ENCODE measurements at places on chromosomes 11 and 22. TPM values are rescaled to one million over a fixed set of nuclear protein-coding genes. Genes with fewer than 3 reads are reported as not detected.
A peak's percentile ranks its signal among the peaks of the same experiment; 100 is the strongest.

DNA sequence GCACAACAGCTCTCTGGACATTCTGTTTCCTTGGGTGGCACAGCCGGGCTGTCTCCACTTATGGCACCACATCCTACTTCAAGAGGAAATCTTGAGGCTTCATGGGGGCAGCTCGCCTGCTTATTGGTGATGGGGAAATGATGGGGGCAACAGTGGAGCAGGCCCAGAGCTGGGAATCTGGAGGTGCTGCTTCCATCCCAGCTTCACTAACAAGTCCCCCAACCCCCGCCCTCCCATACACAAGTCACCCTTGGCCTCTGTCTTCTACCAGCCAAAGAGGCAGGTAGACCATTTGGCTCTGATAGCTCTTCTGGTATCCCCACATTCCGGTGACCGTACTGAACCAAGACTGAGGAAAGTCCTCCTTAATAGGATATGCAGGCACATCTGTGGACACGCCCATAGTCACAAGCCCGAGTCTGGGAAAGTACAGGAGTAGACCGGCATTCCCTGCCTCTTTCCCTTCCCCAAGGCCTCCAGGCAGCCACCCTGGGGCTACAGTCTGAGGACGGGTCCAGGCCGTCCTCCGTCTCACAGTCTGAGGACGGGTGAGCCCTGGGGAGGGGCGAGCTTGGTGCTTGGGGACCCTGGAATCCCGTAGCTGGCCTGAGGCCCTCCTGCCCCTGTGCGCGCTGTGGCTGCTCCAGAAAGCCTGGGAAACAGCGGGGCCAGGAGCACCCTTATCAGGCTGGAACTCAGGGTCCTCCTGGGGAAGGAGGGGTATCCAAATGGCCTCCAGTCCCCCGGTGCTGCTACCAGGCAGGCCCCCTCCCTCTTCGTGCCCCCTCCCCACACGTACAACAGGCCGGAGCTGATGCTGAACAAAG, 145.6 kb downstream of the FEZ1 start:
- no peak for DNase-seq

DNA sequence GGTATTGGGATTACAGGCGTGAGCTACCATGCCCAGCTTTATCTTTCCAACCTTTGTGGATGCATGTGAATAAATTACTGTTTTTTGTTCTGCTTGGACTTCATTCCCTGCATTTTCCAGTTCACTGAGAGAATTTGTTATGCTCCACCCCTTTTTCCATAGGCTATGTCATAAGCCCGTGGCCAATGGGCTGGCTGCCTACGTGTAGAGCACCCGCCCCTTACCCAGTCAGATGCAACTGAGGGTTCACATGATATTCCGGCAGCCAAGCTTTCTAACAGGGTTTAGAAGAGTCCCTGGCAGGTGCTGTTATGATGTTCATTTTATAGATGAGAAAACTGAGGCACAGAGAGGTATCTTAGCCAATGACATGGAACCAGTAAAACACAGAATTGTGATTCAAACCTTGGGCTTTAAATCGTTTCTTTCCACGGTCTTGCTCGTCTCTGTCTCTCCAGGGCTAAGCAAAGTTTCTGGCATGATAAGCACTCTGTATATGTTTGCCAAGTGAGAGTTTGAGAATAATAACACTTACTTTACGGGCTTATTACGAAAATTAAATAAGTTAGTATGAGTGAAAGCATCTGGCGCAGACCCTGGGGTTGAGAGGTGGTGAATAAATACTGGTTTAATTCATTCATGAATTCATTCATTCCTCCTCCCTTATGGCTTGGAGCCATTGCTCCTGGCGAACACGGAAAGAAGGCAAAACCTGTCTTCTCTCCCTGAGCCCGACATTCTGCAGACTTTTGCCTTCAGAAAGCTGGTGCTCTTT, 42.4 kb upstream of the RASD2 start:
- DNase-seq = no peak

- DNase-seq = no peak
Observed at GRCh38 chr11:11629368-11629767, 7.6 kb upstream of the GALNT18 start.

The OR5T3 gene
- total RNA-seq = not detected

The RBM14 gene
- total RNA-seq = 141 TPM

The DRD4 gene
- 0.95 TPM for total RNA-seq

GRCh38 chr11:124551189-124551588, 7.7 kb upstream of the OR8B12 start:
- DNase-seq = no peak

DNA sequence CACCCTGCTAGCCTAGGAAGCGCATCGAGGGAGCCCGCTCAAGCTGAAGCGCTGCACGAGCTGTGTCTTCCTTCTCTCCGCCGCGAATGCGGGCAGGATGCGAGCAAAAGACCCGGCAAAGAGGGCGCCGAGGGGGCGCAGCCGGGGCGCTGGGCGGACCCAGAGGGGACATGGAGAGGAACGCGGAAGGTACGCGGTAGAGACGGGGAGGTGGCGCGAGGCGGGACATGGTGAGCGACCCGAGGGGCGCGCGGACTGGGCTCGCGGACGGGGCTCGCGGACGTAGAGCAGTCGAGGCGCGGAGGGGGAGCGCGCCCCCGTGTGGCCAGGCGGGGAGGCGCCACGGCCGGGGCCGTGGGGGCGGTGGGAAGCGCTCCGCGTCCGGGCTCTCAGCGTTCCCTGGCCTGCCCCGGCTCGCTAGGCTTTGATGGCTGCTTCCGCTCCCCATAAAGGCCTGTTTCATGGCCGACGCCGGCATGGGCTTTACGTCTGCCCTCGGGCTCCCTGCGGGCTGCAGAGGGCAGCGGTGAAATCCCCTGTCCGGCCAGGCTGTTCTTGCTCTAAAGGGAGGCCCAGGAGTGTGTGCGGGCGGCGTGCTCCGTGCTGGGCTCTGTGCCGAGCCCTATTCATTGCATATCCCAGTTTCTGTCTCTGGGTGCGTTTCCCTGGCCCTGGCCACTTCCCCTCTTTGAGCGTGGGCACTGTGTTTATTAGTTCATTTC, 31.2 kb upstream of the TRIM29 start:
- DNase-seq = peak; percentile 82

DNA sequence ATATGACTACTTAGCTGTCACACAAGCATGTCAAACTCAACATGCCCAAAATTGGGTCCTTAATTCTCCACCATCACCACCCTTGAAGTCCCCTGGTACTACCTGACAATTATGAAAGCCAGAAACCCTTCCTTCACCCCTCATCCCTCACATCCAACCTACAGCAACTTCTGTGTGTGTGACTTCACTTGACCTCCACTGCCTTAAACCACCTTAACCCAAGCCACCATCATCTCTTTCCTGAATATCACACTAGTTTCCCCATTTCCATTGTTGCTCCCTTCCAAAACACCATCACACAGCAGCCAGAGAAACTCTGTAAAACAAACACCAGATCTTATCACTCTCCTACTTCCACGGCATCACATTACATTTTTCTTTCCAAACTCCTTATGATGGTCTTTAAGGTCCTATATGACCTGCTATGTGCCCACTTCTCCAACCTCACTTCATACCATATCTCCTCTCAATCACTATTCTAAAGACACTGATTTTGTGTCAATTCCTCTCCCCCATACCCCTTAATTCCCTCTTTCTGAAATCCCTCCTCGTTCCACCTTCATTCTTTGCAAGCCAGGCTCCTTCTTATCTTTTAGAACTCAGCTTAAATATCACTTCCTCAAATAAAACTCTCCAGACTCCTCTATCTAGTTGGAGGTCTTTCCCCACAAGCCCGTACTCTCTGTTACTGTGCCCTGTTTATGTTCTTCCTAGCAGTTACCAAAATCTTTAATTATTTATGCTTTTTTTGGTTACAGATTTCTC, 124.9 kb downstream of the RBFOX2 start:
- no peak for DNase-seq

The CDC42EP1 gene
- total RNA-seq = 70.2 TPM

- no peak for DNase-seq
Observed at GRCh38 chr22:18032455-18033101, 8.2 kb upstream of the MICAL3 start.

DNA sequence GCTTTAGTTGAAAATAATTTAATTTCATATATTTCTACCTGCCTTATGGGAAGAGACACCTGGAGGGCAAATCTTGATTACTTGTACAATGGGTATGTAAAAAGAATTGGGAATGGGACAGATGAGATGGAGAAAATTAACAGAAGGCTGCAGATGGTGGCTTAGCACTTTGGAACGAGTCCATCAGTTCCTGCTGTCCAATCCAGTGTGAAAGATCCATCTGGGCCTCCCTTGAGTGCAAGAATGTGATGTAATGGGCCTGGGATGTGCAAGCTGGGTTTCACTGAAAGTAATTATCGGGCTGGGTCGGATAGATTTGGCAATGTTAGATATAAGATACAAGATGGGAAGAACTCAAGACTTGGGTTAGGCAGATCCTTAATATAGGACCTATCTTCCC, 42.0 kb downstream of the CECR2 start:
- DNase-seq = no peak

GRCh38 chr22:21693333-21693998, 27.7 kb downstream of the PPIL2 start:
- peak; percentile 57 for DNase-seq

The ACTN3 gene
- not detected for total RNA-seq

DNA sequence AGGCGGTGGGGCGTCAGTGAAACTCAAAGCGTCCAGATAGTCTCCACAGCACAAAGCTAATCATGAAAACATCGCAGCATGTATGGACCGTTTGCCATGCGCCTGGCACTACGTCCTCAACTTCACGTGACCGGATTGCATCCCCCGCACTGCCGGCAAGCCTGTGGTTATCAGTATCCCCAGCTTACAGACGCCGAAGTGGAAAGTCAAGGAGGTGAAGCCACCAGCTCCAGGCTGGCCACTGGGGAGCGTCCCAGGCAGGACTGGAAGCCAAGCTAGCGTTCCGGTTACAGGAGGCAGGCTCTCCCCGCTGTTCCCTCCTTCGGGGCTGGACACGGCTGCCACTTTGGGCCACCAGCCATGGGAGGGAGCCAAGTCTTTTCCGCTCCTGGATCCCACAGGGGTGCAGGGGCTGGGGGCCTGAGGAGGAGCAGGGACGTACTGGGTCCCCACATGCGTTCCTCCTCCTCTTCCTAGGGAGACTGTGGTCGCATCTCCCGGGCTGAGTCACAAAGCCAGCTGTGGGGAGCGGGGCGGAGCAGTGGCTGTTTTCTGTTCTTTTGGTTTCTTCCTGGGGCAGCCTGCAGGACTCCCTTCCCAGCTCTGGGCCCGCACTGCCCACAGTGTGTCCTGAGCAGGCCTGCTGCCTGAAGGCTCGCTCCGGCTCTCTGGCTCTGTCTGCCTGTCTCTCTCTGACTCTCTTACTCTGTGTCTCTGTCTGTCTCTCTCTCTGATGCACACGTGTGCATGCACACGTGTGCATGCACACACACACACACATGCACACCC, 4.3 kb upstream of the OSBPL5 start:
- DNase-seq = peak; percentile 96

DNA sequence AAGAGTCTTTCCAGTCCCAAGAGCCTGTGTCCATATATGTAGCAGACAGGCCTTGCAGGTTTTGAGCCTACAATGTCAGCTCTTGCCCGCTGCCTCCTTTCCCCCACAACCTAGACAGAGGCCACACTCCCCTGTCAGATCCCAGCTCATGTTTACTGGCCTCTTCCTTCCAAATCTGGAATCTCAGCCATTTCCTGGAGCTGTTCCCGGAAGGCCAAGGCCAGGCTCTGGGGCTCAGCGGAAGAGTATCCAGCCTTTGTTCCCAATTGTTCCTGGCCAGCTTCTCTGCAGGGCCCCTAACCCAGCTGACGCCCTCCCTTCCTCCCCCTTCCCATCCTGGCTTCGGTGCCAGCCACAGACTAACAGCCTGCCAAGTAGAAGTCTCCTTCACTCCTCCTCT, 1.0 kb upstream of the ROBO4 start:
- DNase-seq = no peak

DNA sequence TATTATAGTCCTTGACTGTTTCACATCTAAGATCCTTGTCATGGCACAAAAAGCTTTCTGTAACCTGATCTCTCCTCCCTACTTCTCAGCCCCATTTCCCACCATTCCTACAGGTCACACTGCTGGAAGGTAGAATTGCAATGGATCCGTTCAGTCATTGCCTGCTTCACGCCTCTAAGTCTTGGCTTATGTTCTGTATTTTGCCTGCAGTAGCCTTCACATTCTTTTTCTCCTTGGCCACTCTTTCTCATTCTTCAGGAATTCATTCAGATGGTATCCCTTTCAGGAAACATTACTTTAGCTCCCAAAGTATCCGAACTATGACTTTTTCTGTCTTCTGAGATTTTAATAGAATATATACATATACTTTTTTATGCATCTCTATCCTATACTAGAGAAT, 731.5 kb downstream of the NTM start:
- DNase-seq = no peak

DNA sequence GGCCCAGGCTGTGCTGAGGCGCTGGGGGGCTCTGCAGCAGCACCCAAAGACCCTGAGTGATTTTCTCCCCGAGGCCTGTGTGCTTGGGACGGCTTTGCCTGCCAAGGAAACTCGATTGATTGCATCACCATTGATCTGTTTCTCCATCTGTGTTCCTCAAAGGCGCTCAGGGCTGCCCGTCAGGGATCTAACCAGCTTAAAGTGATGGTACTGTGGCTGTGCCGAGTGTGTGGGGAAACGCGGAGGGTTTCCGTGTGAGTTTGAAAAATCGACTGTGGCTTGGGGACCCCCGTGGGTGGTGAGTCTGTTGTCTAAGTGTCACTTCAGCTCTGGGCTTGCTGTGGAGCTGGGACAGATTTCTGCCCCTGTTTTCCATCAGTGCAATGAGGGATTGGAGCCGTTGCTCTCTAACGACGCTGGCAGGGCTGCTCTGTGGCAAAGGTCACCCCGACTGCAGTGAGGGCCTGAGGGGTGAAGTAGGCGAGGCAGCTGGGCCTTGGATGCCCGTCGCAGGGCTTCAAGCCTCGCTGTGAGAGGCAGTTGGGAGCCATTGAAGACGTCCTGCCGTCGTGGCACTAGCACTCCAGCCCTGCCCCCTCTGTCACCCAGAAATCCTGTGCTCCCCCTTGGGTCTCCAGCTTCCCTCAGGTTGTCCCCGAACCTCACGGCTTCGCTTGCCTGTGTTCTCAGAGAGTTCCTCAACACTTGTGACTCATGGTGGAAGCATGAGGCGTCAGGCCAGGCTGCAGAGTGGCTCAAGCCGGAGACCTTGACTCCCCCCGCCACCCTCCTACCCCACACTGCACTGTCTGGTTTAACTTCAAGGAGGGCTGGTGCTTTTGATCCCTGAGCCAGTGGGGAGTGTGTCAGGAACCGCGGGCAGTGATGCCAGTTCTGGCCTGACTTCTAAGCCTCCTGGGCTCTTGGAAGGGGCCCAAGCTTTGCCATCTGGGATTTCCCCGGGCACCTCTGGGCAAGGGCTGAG, 21.8 kb downstream of the CACNA1I start:
- DNase-seq = no peak

The LYVE1 gene
- total RNA-seq = 0.27 TPM

GRCh38 chr22:21443735-21444421, 23.3 kb upstream of the TMEM191C start:
- DNase-seq = no peak

The FIBIN gene
- total RNA-seq = not detected

The TMEM45B gene
- 0.16 TPM for total RNA-seq

Measured in K562 (cell line).